ENCODE measurements at places on chromosomes 1 and 21.

DNA sequence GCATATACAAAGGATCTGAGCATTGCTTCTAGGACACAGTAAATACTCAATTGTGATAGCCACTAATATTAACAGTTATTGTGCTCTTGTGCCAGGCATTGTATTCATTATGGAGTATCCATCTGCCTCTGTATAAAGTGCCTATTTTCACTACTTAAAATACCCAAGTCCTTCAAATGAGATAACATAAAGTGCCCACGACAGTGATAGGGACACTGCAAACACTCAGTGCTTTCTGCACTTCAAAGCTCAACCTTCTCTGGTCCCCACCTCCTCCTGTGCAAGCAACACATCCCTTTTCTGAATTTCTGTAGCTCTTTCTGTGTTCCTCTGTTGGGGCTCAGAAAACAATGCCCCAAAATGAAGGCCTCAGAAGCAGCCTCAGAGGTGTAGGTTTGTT, 6.6 kb upstream of the DDAH1 start:
- no peak for DNase-seq

- no peak for DNase-seq
Measured at GRCh38 chr1:39275836-39276507, 71.5 kb downstream of the MACF1 start.

- DNase-seq: no peak
Measured at GRCh38 chr1:119358636-119359035, 9.9 kb upstream of the HAO2 start.

GRCh38 chr1:159177272-159177907, 6.0 kb downstream of the CADM3 start:
- peak; percentile 82 for DNase-seq

- no peak for DNase-seq
Measured at GRCh38 chr21:44758781-44759627, 42.6 kb downstream of the UBE2G2 start.

GRCh38 chr21:37769656-37770055, 146.6 kb downstream of the KCNJ6 start:
- DNase-seq: no peak

DNA sequence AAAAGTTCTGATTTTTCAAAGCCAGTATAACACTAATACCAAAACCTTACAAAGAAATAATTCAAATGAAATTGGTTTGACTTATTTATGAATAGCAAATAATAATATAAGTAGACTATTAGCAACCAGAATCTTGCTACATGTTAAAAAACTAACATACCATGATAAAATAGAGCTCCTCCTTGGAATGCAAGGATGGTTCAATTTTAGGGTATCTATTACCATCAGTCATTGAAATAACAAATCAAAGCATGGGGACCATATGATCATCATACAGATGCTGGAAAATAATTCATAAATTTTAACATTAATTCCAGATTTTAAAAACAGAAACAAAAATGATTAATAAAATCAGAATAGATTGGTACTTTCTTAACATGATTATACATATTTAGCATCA, 66.3 kb downstream of the RRAGC start:
- DNase-seq: no peak

- DNase-seq: no peak
Measured at GRCh38 chr1:152968248-152968647, 2.2 kb upstream of the SPRR4 start.

GRCh38 chr1:205593532-205593931, 38.3 kb downstream of the ELK4 start:
- no peak for DNase-seq

DNA sequence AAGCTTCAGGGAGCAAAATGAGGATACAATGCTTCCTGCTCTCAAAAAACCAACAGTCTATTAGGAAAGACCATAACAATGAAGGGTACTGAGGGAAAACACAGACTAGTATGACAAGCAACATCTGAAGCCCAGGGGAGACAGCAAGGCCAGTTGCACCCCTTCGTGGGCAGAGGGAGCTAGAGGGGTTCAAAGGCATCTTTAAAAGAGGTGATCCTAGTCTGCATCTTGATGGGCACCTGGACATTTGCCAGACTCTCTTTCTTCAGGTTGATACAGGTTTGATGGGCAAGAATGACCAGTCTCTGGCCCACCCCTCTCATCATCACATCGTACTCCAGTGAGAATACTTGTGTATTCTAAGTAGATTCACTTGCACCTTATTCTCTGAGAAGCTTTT, 177.7 kb downstream of the VAV3 start:
- DNase-seq: no peak

DNA sequence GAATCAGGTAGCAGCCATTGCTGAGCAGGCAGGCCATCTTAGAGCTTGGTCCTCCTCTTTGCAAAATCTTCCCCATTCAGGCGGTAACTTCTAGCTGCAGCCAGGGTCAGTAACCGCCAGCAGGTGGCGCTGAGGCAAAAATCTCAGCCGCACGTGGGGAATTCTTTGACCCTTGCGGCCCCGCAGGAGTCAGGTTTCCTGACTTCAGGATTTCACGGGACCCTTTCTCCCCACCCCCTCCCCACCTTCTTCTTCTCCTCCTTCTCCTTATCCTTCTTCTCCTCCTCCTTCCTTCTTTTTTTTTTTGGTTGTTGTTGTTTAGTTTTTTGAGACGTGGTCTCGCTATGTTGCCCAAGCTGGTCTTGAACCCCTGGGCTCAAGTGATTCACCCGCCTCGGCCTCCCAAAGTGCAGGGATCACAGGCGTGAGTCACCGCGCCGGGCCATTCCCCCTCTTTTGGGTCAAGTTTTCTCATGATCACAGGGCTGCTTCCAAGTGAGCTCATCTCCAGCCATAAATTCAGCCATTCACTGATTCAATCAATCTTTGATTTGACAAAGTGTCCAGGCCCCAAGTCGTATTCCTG, 33.4 kb upstream of the TENT5B start:
- peak; percentile 49 for DNase-seq

- DNase-seq: no peak
Measured at GRCh38 chr1:171344473-171344820, 30.5 kb downstream of the FMO4 start.

- DNase-seq: peak; percentile 47
Measured at GRCh38 chr21:14259747-14260146, 43.8 kb downstream of the RBM11 start.

GRCh38 chr1:41314376-41315145, 46.7 kb upstream of the FOXO6 start:
- no peak for DNase-seq

DNA sequence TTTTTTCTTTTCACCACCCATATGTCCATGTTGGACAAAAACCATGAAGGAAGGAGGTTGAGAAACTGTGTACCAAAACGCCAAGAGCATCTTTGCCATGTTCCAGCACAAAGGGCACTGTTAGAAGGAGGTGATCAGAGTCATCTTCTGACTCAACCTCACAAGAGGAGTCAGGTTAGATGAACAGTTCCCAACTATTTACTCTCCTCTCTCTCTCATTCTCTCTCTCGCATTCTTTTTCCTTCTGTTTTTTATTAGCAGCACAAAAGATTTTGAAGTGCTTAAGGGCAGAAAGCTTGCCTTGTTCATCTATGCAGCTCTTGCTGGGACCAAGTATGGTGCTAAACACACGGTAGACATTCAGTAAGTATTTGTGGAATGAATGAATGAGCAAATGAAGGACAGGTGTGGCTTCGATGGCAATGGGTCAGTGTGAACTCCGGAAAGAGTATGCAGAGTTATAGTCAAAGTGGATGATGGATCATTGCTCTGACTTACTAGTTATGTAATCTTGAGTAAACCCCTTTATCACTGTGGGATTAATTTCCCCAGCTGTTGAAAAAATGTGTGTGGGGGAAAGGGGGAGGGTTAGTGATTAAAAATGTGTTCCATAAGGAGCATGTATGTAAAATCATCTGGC, 33.9 kb downstream of the DDR2 start:
- DNase-seq: no peak

DNA sequence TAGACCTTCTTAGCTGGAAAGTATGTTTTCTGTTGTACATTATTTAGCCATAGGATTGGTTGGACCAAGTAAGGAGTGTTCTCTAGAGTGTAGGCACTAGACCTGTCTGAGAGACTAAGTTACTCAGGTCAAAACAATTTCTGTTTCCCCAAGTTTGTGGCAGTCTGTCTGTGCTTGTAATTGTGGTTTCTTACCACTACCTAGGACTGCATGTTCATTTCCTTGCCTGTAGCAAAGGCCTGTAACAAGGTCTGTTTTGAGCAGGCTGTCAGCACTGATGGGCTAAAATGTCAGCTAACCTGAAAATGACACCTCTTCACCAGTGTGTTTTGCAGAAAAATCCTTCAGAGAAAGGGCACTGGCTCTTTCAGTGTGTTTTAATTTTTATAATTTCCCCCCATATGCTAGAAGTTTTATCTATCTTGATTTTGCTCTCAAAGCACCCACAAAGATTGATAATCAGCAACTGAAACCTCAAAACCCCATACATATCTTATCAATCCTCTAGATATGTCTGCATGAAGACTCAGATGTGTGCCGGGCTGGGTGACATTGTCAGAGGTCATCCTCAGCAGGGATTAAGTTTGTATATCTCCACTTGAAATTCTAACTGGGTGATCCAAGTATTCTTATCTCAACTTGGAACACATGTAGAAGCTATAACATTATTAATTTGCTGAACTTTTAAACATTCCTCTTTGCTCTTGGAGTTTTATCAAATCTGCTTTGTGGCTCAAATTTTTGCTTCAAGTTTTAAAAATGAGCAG, 50.7 kb upstream of the ST6GALNAC3 start:
- no peak for DNase-seq

DNA sequence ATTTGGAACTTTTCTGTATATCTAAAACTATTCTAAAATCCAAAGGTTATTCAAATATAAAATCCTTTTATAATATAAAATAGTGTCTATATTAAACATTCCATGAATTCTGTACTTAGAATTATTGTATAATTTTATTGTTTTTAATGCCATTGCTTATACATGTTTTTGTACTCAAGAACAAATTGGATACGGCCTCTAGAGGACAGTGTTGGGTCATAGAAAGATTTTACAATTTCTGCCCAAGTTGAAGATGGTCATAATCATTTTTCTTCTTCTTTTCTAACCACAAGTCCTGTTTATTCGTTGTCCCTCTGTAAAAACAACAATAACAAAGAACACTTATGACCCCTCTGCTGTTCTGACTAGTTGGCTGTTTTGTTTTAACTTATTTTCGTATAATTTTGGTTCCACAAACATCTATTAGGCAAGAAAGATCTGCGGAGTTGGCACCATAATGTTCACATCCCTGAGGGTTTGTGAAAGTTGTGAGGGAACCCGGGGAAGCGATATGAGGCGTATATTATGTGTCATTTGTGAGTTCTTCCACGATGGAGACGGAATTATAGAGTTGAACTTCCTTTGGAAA, 75.7 kb upstream of the KIF26B start:
- peak; percentile 40 for DNase-seq
